Stimulated activated naive CD4-positive, alpha-beta T cell treated with Interleukin-2 at 50 U/mL for 16 hours (primary cell): ENCODE measurements at places on chromosomes 7 and 10.

DNA sequence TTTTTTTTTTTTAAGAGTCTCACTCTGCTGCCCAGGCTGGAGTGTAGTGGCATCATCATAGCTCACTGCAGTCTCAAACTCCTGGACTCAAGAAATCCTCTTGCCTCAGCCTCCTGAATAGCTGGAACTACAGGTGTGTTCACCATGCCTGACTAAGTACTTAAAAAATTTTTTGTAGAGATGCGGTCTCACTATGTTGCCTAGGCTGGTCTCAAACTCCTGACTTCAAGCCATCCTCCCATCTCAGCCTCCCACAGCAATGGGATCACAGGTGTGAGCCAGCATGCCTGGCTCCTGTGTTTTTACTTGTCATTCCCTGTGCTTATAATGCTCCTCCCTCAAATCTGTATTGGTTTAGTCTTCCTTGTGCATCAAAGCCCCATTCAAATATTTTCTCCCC is 46.7 kb downstream of the THNSL1 start:
- DNase-seq = no peak

DNA sequence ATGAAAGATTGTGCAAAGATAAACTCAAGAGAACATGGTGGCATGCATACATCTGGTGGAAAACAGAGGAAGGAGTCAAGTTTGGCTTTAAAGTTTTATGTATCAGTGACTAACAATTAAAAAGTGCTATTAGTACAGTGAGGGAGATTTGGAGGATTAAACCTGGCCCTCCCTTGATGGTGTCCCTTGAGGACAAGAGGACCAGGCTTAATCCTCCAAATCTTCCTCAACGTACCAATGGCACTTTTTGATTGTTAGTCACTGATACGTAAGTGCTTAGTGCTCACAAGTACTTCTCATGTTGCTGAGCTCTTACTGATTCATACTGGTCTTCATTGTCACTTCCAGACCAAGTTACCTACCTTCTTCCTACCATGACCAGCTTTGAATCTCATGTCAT is 47.2 kb upstream of the SEMA3E start:
- no peak for DNase-seq

GRCh38 chr7:124655990-124656389 is 109.6 kb downstream of the GPR37 start:
- no peak for DNase-seq

GRCh38 chr10:49298671-49298982 is 343 bp upstream of the C10orf71 start:
- no peak for DNase-seq

GRCh38 chr7:1954366-1955004 is 278.3 kb downstream of the MAD1L1 start:
- DNase-seq = no peak

GRCh38 chr7:77439572-77439971 is 23.4 kb upstream of the GSAP start:
- no peak for DNase-seq

- DNase-seq = no peak
Measured at GRCh38 chr10:105398202-105398601, 757.1 kb downstream of the SORCS3 start.

DNA sequence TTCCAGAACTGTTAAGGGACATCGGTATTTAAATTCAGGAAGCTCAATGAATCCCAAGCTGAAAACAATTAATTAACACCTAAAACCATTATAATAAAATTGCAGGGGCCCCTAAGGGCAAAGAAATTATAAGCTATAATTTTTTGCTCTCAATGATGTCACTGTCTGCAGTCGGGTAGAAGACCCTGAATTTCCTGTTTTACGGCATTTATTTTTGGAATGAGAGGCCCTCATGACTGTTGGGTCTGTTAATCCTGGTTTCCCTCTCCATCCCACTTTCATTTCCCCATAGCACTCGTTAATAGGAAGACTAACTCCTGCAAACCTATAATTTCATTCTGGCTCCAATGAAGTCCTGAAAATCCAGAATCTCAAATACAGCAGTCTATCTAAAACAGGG is 25.8 kb upstream of the GPR37 start:
- no peak for DNase-seq

- DNase-seq = no peak
Measured at GRCh38 chr10:6228010-6228511, 25.3 kb downstream of the PFKFB3 start.

DNA sequence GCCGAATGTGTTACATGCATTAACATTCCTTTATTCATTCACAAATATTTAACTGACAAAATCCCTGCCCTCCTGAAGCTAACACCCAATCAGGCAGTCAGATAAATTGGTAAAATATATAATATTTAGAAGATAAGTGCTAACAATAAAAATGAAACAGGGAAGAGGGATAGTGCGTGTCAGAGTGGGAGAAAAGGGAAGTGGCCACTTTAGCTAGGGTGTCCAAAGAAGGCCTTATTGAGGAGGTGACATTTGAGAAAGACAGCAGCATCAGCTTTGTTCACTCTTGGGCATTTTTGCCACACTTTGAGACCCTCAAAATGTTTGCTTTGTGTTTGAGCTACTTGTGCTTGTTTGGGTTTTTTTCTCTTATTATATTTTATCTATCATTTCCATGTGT is 317.8 kb downstream of the SNX13 start:
- no peak for DNase-seq

DNA sequence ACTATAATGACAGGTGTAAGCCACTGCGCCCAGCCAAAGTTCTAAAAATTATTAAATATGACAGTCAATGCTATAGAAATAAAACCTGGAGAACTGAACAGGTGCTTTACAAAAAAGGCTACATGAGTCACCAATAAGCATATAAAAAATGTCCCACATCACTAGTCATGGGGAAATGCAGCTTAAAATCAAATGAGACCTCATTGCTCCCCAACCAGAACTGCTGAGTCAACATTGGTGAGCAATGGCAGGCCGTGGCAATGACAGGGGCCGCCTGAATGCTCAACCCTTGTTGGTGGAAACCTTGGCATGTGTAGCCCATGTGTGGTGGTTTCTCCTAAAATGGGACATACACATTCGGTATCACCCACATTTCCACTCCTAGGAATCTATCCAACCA is 352.3 kb upstream of the KLF6 start:
- DNase-seq = no peak

DNA sequence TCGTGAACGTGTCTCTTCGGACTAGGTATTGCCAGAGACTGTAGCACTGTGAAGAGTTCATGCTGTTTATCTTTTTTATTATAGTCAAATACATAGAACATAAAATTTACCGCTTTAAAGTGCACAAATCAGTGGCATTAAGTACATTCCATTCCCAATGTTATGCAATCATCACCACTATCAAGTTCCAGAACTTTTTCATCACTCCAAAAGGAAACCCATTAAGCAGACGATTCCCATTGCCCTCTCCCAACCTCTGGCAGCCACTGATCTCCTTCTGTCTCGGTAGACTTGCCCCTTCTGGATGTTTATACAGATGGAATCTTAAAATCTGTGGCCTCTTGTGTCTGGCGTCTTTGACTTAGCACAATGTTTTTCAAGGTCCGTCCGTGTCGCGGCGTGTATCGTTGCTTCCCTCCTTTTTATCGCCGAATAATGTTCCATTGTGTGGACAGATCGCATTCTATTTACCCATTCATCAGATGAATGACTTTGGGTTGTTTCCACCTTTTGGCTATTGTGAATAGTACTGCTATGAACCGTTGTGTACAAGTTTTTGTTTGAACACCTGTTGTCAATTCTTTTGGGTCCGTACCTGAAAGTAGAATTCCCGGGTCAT is 2.7 kb downstream of the PROSER2 start:
- DNase-seq = no peak

DNA sequence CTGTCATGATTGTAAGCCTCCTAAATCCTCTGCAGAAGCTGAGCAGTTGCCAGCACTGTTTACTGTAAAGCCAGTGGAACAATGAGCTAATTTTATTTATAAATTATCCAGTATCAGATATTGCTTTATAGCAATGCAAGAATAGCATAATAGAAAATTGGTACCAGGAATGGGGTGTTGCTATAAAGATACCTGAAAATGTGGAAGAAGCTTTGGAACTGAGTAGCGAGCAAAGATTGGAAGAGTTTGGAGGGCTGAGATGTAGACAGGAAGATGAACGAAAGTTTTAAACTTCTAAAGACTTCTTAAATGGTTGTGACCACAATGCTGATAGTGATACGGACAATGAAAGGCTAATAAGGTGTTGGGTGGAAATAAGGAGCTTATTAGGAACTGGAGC is 917.4 kb upstream of the POT1 start:
- no peak for DNase-seq

- DNase-seq = no peak
Measured at GRCh38 chr7:133983685-133984419, 143.3 kb upstream of the LRGUK start.

GRCh38 chr10:5440206-5440605 is 27.8 kb downstream of the NET1 start:
- no peak for DNase-seq
